Neuronal stem cell (in vitro differentiated cells): ENCODE measurements at places on chromosomes 4 and X.

DNA sequence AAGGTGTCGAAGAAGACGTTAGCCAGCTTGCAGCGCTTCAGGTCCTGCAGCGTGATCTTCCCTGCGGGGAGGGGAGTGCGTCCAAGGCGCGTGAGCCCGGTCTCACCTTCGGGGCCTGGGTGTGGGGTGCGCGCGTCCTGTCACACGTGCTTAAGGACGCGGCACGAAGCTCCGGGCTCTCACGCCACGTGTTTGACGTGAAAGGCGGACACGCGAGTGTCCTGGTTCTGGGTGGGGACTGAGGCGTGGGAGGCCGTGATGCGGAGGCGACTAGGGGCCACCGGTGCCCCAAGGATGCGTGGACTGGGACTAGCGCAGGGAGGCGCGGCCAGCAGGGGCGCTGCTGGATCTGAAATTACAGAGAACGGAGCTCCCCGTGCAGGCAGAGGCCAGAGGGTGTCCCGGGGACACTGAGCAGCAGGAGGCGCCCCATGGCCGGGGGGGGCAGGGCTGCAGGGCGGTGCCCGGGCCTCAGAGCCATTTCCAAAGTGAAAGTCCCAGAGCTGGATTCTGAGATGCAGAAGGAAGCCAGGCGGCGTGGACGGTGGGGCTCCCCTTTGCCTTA, 20.3 kb upstream of the GTPBP6 start:
- no peak for DNase-seq

DNA sequence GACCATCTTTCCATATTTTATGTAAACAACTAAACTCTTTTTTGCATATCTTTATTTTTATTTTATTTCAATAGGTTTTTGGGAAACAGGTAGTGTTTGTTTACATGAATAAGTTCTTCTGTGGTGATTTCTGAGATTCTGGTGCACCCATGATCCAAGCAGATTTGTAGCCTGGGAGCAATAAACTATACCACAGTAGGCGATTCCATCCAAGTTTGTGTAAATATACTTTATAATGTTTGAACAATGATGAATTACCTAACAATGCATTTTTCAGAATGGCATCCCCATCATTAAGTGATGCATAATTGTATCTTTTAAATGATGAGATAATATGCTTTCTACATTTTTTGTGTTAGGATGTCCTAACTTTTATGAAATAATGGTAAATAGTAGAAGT, 39.2 kb upstream of the CYSLTR1 start:
- DNase-seq, result no peak

DNA sequence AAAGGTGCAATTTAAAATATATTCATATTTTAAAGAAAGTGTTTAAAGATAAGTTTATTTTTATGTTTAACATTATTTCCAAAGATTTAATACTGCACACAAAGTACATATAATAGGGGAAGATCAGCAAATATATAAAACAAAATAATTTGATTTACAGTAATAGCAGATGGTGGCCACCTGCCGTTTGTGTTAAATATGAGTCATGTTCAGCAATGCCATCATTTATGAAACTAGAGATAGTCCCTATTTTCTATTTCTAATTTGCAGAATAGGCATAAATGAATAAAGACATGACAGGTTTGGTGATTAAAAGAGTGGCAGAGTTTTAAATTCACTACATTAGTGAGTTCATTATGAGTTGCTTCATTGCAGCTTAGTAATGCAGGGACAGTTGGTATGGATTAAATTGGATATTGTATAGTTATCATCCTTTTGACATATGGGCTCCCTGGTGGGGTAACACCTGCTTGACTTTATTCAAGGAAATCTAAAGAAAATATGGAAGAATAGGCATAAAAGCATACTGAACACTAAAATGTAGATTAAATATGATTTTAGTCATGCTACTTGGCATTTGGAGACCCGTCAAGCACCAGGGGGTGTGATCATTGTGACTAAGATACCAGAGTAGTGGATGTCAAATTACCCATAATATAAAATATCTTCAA, 78.8 kb upstream of the BANK1 start:
- DNase-seq, result no peak

DNA sequence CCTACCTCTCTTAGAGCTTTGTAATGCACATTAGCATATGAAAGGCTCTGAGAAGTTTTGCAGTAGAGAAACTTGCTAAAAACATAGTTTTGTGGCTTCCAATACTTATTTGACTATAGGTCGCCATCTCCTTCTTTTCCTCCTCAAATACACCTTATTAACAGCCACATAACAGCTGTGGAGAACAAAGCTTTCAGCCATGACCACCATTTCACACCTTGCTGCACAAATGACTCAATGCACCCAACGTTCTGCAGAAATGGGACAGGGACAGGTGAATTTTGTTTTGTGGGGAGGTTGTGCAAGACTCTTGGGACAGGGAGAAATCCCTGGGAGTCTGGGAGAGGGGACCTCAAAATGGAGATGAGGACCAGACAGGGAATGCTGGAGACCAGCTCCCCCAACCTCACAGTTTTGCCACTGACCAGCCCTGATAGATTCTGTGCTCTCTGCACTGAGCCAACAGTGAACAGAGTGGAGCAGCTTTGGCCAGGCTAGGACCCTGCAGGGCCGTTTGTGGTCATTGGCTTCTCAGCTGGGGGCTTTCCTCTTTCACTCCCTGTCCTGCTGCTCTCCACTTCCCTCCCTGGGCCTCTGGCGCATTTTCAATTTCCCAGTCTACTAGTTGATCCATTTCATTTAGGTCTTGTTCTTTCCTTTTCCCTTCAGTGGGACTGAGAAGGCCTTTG, 16.6 kb downstream of the FRMPD3 start:
- no peak for DNase-seq

GRCh38 chr4:152626790-152627189, 53.0 kb downstream of the TMEM154 start:
- no peak for DNase-seq

GRCh38 chrX:15158350-15158735, 111.5 kb downstream of the ASB9 start:
- no peak for DNase-seq
